IMR-90 (cell line): ENCODE measurements at places on chromosomes 5 and 9.

GRCh38 chr9:98943682-98944056, at the start of gene COL15A1:
Gene COL15A1, plus strand, starts transcription at chr9:98943907. Its CDS starts 155 bp downstream, at chr9:98944062.
- no peak for DNase-seq

DNA sequence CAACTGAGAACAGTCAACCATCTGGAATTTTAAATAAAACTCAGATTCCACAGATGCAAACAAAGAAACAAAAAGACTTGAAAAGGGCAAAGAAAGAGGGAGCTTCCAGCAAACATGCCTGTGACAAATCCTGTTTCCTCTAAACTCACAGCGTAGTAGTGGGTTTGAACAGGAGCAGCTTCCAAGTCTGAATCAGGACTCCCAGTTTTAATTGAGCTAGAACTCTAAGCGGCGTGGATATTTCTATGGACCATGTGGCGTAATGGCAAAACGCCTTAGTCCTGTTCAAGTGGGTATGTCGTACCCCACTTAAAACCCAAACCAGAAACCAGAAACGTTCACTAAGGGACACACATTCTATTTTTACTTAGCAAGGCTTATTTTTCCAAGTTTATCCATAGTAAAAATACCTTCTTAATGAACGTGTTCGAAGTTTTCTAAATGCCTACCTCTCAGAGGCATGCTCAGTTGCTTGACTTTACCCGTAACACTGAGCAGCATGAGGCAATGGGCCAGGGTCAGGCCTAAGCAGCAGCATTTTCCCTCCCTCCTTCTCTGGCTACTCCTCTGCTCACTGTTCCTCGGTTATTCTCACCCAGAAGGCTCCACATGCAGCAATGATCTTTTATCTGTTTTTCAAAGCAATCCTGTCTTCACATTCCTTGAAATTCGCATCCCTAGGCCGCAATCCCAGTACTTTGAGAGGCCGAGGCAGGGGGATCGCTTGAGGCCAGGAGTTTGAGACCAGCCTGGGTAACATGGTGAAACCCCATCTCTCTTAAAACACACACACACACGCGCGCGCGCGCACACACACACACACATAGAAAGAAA, 77.9 kb downstream of the FNBP1 start:
- peak; percentile 93 for DNase-seq

DNA sequence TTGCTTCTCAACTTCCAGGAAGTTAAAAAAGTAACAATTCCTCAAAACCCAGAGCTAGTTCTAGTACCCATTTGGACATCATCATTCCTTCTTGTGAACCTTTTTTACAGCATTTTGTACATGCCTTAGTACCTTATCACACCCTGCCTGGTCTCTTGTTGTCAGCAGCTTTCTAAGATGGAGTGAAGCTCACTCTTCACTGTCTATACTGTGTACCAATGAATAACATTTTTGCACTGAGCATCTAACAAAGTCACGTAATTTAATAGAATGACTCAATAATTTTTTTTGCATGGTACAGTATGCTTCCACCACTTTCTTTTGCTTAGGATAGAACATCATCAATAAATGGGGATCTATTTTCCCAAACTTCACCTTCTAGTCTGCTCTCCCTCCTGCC, 29.8 kb downstream of the ALDH1A1 start:
- DNase-seq: no peak

GRCh38 chr9:81621118-81621517, 68.2 kb downstream of the TLE1 start:
- no peak for DNase-seq

GRCh38 chr5:22596404-22596970, 256.7 kb downstream of the CDH12 start:
- peak; percentile 87 for DNase-seq

DNA sequence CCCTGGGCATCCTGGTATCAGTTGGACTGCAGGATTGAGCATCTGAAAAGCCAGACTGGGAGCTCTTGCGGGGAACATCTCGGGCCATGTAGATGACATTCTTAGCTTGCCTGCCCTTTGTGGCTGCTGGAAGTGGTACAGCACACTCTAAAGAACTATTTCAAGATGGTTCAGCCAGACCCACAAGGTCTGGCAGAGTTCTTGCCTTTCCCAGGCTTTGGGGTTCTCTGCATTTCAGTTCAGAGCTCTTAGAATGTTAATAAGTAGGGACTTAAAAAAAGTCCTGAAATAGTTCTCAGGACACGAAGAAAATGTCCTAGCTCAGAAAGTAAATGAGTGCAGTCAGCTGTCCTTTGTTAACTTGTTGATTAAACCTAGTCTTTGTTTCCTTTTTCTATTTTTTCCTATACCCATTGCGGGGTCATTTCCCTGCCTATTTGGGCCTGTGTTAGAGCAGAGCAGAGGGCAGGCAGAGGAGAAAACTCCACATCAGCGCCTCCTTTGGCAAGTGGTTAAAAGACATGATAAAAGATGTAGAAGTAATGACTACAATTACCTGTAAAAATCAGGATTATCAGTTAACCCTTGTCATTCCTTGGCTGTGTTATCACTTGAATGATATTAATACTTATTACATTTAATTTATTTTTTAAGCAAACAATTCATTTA, 291.5 kb downstream of the ZSWIM6 start:
- no peak for DNase-seq

GRCh38 chr5:151179489-151179840, 21.9 kb upstream of the ANXA6 start:
- DNase-seq: no peak

DNA sequence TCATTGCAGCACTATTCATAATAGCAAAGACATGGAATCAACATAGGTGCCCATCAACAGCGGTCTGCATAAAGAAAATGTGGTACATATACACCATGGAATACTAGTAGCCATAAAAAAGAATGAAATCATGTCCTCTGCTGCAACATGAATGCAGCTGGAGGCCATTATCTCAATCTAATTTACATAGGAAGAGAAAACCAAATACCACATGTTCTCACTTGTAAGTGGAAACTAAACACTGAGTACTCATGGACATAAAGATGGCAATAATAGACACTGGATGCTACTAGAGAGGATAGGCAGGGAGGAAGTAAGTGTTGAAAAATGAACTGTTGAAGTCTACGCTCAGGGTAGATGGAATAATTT, 203.9 kb upstream of the CDH9 start:
- DNase-seq: no peak

DNA sequence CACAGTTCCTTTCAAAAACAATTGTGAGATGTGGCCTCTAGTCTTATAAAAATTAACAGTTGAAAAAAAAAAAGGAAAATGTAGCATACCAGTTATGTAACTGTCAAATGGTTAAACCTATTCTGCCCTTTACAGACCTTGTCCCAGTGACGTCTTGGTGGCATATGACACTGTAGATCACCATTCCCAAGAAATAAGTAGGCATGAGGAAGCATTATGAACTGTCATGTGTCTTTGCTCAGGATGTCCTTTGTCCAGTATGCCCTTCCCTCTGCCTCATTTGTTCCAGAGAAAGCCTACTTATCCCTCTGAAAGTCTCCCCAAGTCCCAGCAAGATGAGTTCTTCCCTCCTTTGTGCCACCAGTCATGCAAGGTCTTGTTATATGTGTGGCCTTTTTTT, 63.2 kb downstream of the PAM start:
- no peak for DNase-seq

DNA sequence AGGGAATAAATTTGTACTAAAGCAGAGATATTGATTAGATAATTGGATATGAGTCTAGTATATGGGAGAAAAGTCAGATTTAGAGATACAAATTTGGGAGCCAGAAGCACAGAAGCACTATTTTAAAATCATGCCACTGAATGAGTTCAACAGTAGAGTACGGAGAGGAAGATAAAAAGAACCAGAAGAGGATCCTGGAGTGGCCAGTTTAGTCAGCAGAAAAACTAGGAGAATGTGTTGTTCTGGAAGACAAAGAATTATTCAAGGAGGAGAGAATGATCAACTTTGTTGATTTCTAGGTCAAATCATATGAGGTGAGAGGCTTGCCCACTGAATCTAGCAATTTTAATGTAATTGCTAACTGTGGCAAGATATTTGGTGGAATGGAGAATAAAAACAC, 67.0 kb downstream of the NIPBL start:
- DNase-seq: no peak
